ENCODE measurements at places on chromosomes 7 and 10.

- no peak for DNase-seq
Observed at GRCh38 chr7:95365151-95365550, 31.0 kb downstream of the PON3 start.

- DNase-seq = no peak
Observed at GRCh38 chr10:129727071-129727470, 237.0 kb downstream of the EBF3 start.

DNA sequence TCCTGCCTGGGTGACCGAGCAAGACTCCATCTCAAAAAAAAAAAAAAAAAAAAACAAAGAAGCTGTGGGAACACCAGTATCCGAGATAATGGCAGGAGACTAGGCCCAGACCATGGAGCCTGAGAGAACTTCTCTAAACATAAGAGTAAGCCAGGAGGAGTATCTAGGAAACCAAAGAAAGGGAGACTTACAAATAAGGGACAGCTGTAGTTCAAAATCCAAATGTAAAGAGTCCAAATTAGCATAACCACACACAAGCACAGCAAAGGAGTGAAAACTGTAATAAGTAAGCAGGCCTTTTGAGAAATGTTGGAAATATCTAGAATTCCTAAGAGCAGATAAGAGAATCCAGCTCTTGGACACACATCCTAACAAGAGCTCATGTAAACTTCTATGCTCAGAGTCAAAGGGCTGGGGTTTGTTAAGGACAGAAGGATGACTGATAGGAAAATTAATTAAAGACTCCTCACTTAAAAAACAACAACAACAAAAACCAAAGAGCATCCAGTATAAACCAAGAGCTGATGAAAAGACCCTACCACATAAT, 15.8 kb downstream of the ZNF25 start:
- DNase-seq = no peak

DNA sequence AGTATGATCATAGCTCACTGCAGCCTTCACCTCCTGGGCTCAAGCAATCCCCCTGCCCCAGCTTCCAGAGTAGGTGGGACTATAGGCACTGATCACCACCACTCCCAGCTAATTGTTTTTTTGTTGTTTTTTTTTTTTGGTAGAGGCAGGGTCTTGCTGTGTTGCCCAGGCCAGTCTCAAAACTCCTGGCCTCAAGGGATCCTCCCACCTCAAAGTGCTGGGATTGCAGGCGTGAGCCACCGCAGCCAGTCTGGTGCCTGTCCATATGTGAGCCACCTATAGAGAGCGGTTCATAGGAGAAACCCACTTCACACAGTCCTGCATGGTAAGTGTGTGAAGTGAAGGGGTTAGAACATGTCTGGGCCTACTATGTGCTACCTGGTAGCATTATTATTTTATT, 47.5 kb downstream of the SLC29A4 start:
- no peak for DNase-seq

- no peak for DNase-seq
Observed at GRCh38 chr7:32943252-32944030, 13.8 kb upstream of the FKBP9 start.

GRCh38 chr7:92636018-92636560, 45.9 kb upstream of the FAM133B start:
- no peak for DNase-seq
